SJSA1 (cell line): ENCODE measurements at places on chromosomes 3 and 15. TPM values are rescaled to one million over a fixed set of nuclear protein-coding genes. Genes with fewer than 3 reads are reported as not detected.
A peak's percentile ranks its signal among the peaks of the same experiment; 100 is the strongest.

DNA sequence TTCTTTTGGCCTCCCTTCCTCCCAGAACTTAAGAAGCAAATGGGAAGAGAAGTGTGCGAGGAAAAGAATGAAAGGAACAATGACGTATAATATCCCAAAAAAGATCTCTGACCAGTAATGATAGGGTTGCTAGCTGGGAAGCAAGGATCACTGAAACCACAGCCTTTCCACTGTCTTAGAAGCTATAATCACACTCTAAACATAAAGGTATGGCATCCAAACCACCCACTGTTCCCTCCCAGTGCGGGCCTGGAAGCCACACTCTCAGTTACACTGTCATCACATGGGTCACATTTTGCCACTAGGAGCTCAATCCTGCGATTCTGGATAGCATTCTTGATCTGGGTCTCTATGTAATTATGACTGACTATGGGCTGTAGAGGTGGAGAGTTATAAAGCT lies 131.6 kb upstream of the HACD2 start:
- H3K4me1 ChIP-seq: peaks cover 4% of the 10 kb centered on the region
- H3K4me3 ChIP-seq: no peak overlapping the region
- no peaks in the 10 kb centered on the region for H3K27me3 ChIP-seq

DNA sequence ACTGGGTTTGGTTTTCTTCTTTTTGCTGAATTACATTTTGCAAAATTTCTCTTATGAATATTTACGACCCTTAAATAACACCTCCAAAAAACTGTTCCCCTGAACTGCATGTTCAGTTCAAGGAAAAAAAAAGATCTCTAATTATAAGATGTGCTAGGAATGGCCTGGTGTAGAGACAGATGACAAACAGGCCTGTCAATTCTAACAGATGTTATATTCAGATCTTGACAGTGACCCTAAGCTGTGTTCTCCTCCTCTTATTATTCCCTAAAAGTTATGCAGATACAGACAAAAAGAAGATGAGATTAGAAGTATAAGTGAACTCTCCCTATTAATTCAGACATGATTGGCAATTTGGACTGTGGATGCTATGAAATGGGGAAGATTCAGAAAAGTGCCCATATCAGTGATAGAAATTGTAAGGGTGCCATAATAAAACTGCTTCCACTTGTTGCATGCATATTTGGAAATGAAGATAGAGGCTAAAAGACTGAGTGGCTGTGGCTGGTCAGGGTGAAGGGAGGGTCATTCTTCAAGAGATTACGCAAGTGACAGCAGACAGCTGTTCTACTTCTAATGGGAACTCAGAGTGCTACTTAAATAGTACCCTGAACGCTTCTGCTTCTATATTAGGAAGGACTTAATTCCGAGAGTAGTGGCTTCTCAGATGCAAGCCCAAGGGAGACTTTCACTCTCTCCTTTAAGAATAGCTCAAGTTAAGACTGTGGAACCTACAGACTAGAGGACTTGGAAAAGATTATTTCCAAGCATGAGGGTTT lies 75.5 kb downstream of the ADAMTS9 start:
- no peaks in the 10 kb centered on the region for H3K36me3 ChIP-seq
- no peaks in the 10 kb centered on the region for H3K27me3 ChIP-seq

CEMIP gene
- total RNA-seq: 0.03 TPM in 1 of 2 replicates, not detected in the other

MYZAP gene
- 0.72 TPM in 1 of 2 replicates, not detected in the other for total RNA-seq

DNA sequence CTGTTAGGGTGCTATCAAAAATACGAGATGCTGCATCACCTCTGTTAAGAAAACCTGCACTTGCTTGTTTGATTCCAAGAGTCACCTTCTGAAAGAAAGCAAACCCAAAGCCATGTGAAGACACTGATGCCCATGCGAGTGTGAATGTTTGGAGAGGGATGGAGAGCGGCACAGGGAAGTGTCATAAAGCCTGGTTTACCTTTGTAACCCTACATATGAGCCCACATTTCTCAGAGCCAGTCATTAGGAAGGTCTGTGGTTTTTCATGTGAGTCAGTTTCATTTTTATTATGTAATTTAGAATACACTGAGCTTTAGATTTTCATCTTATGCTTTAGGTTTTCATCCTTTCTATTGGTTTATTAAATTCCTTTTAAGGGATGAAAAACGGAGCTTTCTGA lies 896.8 kb downstream of the ROBO1 start:
- DNase-seq: no peak
- H3K27ac ChIP-seq: no peak overlapping the region
- no peaks in the 10 kb centered on the region for H3K27me3 ChIP-seq
- H3K4me3 ChIP-seq: no peak overlapping the region
- peaks cover 33% of the 10 kb centered on the region for H3K4me1 ChIP-seq

- H3K4me3 ChIP-seq: no peak overlapping the region
- DNase-seq: no peak
- H3K36me3 ChIP-seq: no peaks in the 10 kb centered on the region
- peaks cover 23% of the 10 kb centered on the region for H3K4me1 ChIP-seq
- peaks cover under 1% of the 10 kb centered on the region; the same call in 1 of the 2 replicates for H3K27me3 ChIP-seq
Observed at GRCh38 chr3:171056528-171056927, 30.0 kb upstream of the SLC2A2 start.

STRIT1 gene
- not detected in 2 replicates for total RNA-seq

DNA sequence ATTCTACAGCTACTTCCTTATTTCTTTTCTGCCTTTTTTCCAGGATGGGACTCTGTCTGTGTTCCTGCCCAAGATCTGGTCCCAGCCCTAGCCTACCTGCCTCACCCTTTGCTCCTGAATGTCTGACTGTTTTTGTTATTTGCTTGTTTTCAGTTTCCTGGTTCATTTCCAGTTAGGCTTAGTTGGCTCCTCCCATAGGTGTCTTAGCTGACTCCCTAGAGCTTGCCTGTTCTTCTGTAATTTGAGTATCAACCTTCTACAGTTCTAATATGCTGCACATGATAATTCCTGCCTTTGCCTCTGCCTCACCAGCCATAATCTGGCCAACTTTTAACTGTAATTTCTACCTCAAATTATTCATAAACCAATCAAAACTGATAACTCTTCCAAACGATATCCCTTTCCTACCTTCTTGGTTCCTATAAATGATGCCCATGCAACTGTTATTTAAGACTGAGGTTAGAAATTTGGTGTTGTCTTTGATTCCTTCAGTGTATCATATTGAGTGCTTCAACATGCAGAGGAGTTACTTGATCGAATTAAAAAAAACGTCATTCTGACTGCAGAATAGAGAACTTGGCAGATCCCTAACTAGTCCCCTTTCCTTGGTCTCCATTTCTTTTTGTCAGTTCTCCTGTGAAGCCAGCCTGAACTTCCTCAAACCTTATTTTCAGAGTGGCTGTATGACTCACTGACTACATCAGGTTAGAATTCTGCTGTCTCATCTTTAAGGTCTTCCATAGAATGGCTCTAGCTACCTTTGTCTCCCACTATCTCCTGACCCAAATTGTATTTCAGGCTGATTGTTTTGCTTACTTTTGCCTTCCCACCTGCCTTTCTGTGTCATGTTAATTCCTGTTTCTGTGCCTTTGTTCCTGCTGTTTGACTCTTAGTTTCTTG lies 8.4 kb downstream of the GOLM2 start:
- no peaks in the 10 kb centered on the region for H3K27me3 ChIP-seq
- peak; percentile 11 for DNase-seq
- H3K4me3 ChIP-seq: no peak overlapping the region
- no peak overlapping the region; the same call in 1 of the 2 replicates for H3K27ac ChIP-seq
- H3K36me3 ChIP-seq: peaks cover 12% of the 10 kb centered on the region; the same call in 1 of the 2 replicates
- peaks cover 4% of the 10 kb centered on the region; the same call in 1 of the 2 replicates for H3K4me1 ChIP-seq

GRCh38 chr3:157335233-157336076 lies 101.2 kb upstream of the PTX3 start:
- H3K4me3 ChIP-seq: no peak overlapping the region
- peak; percentile 63 for DNase-seq
- H3K4me1 ChIP-seq: peaks cover 40% of the 10 kb centered on the region
- no peaks in the 10 kb centered on the region for H3K27me3 ChIP-seq

GRCh38 chr3:170424879-170425278 lies 6.2 kb downstream of the CLDN11 start:
- no peak for DNase-seq
- H3K36me3 ChIP-seq: no peaks in the 10 kb centered on the region
- peaks cover 18% of the 10 kb centered on the region for H3K4me1 ChIP-seq
- H3K27ac ChIP-seq: no peak overlapping the region

DNA sequence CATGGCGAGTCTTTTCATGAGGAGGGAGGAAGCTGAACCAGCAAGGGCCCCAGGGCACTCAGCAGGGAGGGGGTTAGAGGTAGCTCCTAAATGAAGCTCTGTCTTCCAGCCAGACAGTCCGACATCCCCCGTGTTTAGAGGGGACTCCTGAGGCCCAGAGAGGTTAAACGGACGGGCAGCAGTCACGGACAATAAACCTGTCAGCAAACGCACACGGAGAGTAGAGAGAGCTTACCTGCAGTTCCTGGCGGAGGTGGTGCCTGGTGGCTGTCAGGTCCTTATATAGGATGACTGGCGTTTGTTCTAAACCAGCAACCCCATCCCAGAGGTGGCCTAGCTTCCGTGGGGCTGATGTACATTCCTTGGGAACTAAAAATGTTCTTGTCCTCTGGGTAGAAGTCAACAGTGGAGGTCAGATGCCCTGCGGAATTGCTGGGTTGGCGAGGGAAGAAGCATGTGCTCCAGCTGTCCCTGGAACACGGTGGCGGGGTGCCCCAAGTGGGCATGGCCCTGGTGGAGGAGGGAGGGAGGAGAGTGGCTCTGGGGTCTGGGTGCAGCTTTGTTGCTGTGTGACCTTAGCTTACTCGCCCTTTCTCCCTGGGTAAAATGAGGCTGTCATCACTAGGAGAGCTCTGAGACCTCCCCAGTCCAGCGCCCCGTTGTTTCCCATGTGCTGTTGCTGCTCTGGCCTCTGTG lies 2.1 kb downstream of the GHRL start:
- no peaks in the 10 kb centered on the region for H3K4me1 ChIP-seq
- no peak overlapping the region for H3K4me3 ChIP-seq
- H3K27ac ChIP-seq: no peak overlapping the region
- H3K27me3 ChIP-seq: no peaks in the 10 kb centered on the region
- peaks cover 16% of the 10 kb centered on the region for H3K36me3 ChIP-seq
- no peak for DNase-seq

GRCh38 chr3:115325539-115325938 lies 178.5 kb upstream of the ZBTB20 start:
- DNase-seq: no peak
- no peak overlapping the region for H3K4me3 ChIP-seq
- H3K36me3 ChIP-seq: no peaks in the 10 kb centered on the region

RPUSD2 gene
- total RNA-seq: 16.4 and 25.9 TPM in 2 replicates

GRCh38 chr3:59995563-59995962 lies 945.7 kb upstream of the CFAP20DC start:
- no peaks in the 10 kb centered on the region for H3K4me1 ChIP-seq
- DNase-seq: no peak
- H3K27ac ChIP-seq: no peak overlapping the region
- H3K36me3 ChIP-seq: no peaks in the 10 kb centered on the region
- 0 out of 2 replicates have a peak, but pooled peaks cover 3% of the 10 kb centered on the region for H3K27me3 ChIP-seq

GRCh38 chr3:169615833-169616232 lies 47.7 kb downstream of the MECOM start:
- H3K4me3 ChIP-seq: no peak overlapping the region
- H3K27ac ChIP-seq: no peak overlapping the region
- DNase-seq: no peak
- H3K27me3 ChIP-seq: no peaks in the 10 kb centered on the region

SSUH2 gene
- 0.11 TPM in 1 of 2 replicates, not detected in the other for total RNA-seq

DNA sequence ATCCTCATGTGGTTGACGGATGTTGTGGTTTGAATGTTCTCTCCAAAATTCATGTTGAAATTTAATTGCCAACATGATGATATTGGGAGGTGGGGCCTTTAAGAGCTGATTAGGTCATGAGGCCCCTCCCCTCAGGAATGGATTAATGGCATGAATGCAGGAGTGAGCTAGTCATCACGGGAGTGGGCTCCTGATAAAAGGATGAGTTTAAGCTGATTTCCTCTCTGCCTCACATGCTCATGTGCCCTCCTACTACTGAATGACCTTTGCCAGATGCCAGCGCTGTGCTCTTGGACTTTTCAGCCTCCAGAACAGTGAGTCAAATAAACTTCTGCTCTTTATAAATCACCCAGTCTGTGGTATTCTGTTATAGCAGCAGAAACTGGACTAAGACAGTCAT lies 111.2 kb downstream of the MYO5A start:
- peaks cover 7% of the 10 kb centered on the region for H3K4me1 ChIP-seq
- no peak overlapping the region for H3K27ac ChIP-seq
- H3K27me3 ChIP-seq: no peaks in the 10 kb centered on the region
- H3K4me3 ChIP-seq: no peak overlapping the region

GRCh38 chr3:108036984-108037741 lies 53.7 kb downstream of the CD47 start:
- no peaks in the 10 kb centered on the region for H3K27me3 ChIP-seq
- DNase-seq: peak; percentile 63
- H3K4me1 ChIP-seq: peaks cover 17% of the 10 kb centered on the region

MAGEL2 gene
- not detected in 2 replicates for total RNA-seq

GRCh38 chr3:72227486-72228070 lies 442.6 kb upstream of the PROK2 start:
- H3K4me3 ChIP-seq: no peak overlapping the region
- H3K36me3 ChIP-seq: no peaks in the 10 kb centered on the region
- H3K27me3 ChIP-seq: no peaks in the 10 kb centered on the region
- no peak for DNase-seq

KBTBD8 gene
- 1.5 and 3.9 TPM in 2 replicates for total RNA-seq

GRCh38 chr15:65963911-65964482 lies 94.7 kb downstream of the RAB11A start:
- H3K4me3 ChIP-seq: no peak overlapping the region
- no peak for DNase-seq
- no peak overlapping the region for H3K27ac ChIP-seq
- peaks cover 23% of the 10 kb centered on the region for H3K27me3 ChIP-seq
- H3K4me1 ChIP-seq: no peaks in the 10 kb centered on the region

PAQR9 gene
- total RNA-seq: not detected in 2 replicates

DNA sequence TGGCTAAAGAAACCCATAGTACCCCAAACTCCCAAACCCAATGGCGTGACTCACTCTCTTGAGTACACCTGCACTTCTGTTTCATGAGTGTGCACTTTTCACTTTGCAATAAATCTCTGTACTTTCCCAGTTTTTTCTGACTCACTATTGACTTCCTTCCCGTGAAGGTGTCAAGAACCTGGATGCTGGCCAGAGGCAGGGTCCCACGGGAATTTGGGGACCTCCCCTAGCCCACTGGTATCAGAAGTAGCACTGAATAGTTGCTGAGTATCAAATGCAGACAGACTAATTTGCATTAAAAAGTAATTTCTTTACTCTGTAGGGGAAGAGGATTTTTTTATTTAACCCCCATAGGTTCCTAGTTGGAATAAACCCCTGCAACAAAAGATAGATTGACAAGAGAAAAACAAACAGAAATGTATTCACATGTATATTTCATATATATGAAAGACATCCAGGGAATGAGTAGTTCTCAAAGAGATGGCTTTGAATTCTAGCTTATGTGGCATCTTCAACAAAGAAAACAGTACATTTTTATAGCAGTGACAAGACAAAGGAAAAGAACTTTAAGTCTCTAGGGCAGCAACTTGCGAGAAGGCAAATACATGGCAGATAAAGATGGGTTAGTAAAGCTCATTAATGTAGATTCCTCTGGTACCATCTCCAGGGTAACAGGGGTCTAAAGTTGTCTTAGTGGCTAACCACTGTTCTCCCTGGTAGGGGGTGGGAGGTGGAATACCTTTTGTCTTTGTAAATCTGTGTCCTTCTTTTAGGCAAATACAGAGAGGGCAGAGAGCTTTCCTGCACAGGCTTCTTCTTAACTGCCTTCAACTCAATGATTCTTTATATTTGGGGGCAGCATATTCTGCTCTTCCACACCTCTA lies 385.5 kb upstream of the PDZRN3 start:
- H3K27me3 ChIP-seq: no peaks in the 10 kb centered on the region
- no peak for DNase-seq
- H3K4me1 ChIP-seq: no peaks in the 10 kb centered on the region
- H3K36me3 ChIP-seq: no peaks in the 10 kb centered on the region
- no peak overlapping the region for H3K27ac ChIP-seq
